ENCODE measurements at places on chromosomes 2 and 18.

DNA sequence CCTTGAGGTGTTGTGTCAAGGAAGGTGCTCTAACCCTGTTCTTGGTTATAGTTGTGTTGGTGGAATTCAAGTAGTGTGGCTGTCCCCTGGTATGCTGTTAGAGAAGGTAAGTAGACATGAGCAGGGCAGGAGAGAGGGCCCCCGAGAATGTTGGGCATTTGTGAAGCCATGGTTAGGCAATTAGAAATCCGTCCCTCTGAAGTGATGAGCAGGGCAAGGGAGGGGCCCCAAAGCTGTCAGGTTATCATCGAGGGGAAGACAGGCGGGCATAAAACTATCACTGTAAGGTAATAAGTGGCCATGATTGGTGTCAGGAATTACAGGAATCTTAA is 5.2 kb downstream of the XRCC5 start:
- no peak for DNase-seq

- no peak for DNase-seq
Measured at GRCh38 chr2:123364243-123364896, 660.7 kb upstream of the CNTNAP5 start.

DNA sequence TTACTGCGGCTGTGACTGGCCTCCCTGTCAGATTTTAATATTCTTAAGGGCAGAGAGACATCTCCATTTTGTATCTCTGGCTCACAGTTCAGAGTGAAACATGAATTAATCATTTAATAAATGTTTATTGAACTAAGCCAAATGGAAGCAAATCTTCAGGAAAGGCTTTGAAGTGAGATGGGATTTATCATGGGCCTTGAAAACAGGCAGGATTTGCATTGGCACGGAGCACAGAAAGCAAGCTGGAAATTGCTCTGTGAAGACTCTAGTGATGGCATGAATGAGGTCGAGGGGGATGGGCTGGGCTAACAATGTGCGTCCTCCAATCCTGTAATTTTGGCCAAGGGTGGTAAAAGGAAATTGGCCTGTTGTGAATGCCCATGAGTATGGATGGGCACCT is 369.8 kb upstream of the SOX11 start:
- DNase-seq: no peak

- DNase-seq: no peak
Measured at GRCh38 chr2:108961796-108962195, 27.2 kb downstream of the EDAR start.
